ENCODE measurements at places on chromosomes 2 and 18.

GRCh38 chr2:210072493-210072892, 70.1 kb downstream of the RPE start:
- no peak for DNase-seq

DNA sequence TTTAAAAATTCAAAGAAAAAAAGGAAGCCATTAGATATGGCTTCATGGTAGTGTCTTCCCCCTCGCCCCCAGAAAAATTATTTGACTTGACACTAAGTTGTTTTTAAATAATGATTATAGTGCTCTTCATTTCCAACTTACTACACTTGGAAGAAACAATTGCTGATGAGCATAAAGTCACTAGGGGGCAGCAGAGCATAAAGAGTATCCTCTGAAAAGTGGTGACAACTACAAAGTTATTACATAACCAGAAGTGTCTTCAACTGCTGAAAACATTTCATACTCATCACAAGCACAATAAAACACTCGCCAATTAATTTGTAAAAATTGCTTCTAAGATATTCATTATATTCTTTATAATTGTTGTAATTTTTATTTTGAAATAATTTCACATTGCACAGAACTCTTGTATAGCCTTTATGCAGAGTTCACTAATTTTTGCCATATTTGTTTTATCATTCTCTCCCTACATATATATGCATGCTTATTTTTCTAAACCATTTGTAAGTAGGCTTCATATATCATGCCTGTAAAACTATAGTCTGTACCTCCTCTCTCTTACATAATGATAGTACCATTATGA, 54.9 kb downstream of the EXOC6B start:
- no peak for DNase-seq

- DNase-seq: no peak
These were observed 5.8 kb upstream of the ANTXR1 start for GRCh38 chr2:69007169-69007568.

GRCh38 chr2:18325118-18325517, 235.3 kb downstream of the RDH14 start:
- no peak for DNase-seq

DNA sequence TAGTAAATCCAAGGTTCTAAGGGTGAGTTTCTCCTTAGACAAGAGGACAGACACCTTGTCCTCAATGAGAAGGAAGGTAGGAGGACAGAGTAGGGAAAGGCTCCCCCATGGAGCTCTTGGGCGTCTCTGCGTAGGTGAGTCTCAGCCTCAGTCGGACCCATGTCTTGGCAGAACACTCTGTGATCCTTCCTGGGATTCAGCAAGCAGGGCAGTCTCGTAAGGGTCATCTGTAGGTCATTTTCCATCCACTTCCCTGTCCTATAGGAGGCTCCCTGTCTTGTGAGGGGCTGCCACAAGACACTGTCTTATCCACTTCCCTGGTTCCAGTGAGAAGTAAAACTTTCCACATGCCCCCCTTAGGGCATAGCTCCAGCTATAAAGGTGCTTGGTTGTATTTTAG, 122.6 kb upstream of the TWIST2 start:
- DNase-seq: no peak

GRCh38 chr2:121698318-121698930, 38.3 kb downstream of the NIFK start:
- no peak for DNase-seq

DNA sequence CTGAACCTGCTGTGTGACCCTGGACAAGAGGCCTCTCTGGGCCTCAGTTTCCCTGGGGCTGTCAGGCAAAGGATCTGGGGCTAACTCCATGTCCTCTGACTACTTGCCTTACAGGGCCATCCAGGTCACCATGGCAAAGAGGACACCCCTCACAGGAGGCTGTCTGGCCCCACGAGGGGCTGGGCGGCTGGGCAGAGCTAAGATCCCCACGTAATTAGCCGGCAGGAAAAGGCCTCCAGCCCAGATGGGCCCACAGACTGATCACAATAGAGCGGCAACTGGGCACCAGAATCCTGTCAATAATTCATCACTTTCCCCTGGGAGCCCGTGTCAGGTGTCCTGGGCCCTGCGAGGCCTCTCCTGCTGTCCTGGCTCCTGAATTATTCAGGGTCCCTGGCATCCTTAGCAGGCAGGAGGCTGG, 44.8 kb upstream of the OTOF start:
- no peak for DNase-seq

Measured in hypothalamus (tissue), 51 donors.